ENCODE measurements at places on chromosomes 12 and 14. TPM values are rescaled to one million over a fixed set of nuclear protein-coding genes. Genes with fewer than 3 reads are reported as not detected.

DNA sequence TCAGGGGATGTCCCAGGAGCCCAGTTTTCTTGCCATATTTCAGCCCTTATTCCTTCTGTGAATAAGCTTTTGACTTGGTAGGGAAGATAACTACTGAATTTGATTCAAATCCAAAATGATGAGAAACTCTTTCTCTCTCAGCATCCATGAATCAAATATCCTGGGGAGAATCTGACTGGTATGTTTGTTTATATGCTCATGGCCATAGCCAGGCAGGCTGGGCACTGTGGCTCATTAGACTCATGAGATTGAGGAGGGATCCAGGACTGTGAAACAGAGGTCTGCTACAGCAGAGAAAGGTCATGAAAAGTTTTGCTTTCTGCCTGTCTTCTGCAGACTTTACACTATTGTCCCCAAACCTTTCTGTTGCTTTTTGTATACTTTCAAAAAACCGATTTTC lies 346.4 kb upstream of the ATP2B1 start:
- no peaks in the 10 kb centered on the region for H3K27me3 ChIP-seq
- no peak overlapping the region for H3K27ac ChIP-seq
- H3K36me3 ChIP-seq: no peaks in the 10 kb centered on the region

DNA sequence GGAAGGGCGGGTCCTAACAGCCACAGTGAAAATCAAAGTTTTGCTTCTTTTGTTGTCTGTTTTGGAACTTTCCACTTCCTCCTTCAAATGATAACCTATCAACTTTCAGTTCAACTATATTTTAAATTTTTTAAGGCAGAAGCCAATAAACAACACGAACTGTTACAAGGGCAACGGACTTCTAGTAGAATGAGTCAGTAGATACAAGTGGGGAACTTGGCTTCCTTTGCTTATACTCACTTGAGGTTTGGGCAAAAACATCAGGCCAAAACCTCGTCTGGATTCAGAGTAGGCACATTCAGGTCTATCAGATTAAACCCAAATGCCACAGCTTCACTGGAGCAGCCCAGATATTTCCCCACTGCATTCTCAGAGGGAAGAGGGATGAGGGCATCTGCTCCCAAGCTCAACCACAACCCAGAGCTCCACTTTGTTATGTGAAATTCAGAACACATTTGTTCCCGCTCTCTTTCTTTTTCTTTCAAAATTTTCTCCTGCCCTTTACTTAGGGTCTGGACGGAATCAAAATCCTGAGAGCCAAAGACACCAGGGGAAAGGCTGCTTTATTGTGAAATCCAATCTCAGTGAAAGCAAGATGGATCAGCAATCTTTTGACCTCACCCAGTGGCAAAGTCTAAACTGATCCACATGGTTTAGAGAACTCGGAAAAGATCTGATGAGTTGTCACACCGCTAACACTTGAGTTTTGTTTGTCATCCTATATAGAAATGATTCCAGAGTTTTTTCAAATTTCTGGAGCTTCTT lies 152.5 kb upstream of the BTG1 start:
- no peak overlapping the region for H3K27ac ChIP-seq
- no peak overlapping the region for H3K4me3 ChIP-seq
- no peaks in the 10 kb centered on the region for H3K4me1 ChIP-seq
- H3K36me3 ChIP-seq: no peaks in the 10 kb centered on the region
- no peak for DNase-seq

GRCh38 chr12:42692749-42693148 lies 103.2 kb upstream of the PRICKLE1 start:
- H3K36me3 ChIP-seq: no peaks in the 10 kb centered on the region
- H3K27me3 ChIP-seq: no peaks in the 10 kb centered on the region
- no peak overlapping the region for H3K27ac ChIP-seq
- H3K4me3 ChIP-seq: no peak overlapping the region

- peaks cover 18% of the 10 kb centered on the region for H3K36me3 ChIP-seq
- no peak overlapping the region for H3K4me3 ChIP-seq
- DNase-seq: no peak
- no peaks in the 10 kb centered on the region for H3K4me1 ChIP-seq
Measured at GRCh38 chr12:121184425-121184824, 25.5 kb upstream of the P2RX4 start.

- H3K27ac ChIP-seq: no peak overlapping the region
- DNase-seq: peak; percentile 5
- H3K4me3 ChIP-seq: no peak overlapping the region
- H3K27me3 ChIP-seq: no peaks in the 10 kb centered on the region
- H3K4me1 ChIP-seq: no peaks in the 10 kb centered on the region
Measured at GRCh38 chr12:90064852-90065801, 356.5 kb upstream of the ATP2B1 start.

GRCh38 chr12:28331130-28331529 lies 140.9 kb downstream of the CCDC91 start:
- DNase-seq: no peak
- no peaks in the 10 kb centered on the region for H3K27me3 ChIP-seq
- no peak overlapping the region for H3K27ac ChIP-seq
- H3K4me1 ChIP-seq: no peaks in the 10 kb centered on the region
- H3K4me3 ChIP-seq: no peak overlapping the region
- H3K36me3 ChIP-seq: no peaks in the 10 kb centered on the region

DNA sequence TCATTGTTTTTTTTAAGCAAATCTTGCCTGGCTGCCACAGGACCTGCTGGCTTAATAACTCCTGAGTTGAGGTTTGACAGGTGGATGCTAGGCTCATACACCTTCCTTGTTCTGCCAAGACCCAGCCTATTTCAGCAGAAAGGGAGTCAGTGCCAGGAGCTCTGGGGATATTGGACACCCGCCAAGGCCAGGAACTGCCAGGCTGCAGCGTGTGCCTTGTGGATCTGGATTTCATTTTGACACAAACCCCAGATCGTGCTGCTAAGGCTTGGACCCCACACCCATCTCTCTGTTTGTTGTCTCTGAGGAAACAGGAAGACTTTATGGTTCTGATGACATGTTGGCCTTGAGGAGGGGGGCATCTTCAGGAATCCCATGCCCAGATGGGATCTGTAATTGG lies 44.4 kb upstream of the PRIMA1 start:
- no peak overlapping the region for H3K27ac ChIP-seq
- H3K27me3 ChIP-seq: no peaks in the 10 kb centered on the region
- no peak overlapping the region for H3K4me3 ChIP-seq
- H3K4me1 ChIP-seq: peaks cover 8% of the 10 kb centered on the region

DNA sequence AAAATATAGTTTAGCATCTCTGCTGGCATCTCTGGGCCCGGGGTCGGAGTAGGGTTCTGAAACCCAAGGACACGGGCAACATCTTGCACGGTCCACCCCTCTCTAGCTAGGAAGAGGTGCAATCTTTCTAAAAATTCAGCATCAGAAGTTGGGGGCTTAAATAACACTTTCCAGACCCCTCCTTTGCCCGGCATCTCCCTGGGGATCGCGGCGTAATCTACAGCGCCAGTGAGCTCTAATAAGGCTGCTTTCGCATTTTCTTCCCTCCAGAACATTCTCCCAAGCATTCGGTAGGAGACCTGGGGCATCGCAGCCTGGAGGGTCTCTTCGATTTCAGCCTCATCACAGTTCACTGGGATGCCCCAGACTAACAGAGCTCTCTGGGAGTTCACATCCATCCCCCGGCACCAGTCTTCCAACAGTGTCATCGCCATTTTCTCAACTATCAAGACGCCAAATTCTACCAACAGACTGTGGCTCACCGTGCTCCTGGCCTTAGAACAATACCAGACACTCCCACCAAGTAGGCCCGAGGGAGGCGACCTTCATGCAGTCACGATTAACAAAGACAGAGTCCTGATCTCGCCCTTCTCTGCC lies 880 bp downstream of the PNMA1 start:
- peak; percentile 31 for DNase-seq
- no peaks in the 10 kb centered on the region for H3K27me3 ChIP-seq
- peak overlapping the region; percentile 79 for H3K4me3 ChIP-seq
- peaks cover 11% of the 10 kb centered on the region for H3K36me3 ChIP-seq
- H3K4me1 ChIP-seq: peaks cover 25% of the 10 kb centered on the region

GRCh38 chr12:96077081-96077480 lies 41.7 kb upstream of the LTA4H start:
- no peak overlapping the region for H3K27ac ChIP-seq
- no peaks in the 10 kb centered on the region for H3K36me3 ChIP-seq
- no peak overlapping the region for H3K4me3 ChIP-seq

- no peaks in the 10 kb centered on the region for H3K27me3 ChIP-seq
- no peak for DNase-seq
- no peaks in the 10 kb centered on the region for H3K4me1 ChIP-seq
- no peak overlapping the region for H3K4me3 ChIP-seq
- H3K36me3 ChIP-seq: no peaks in the 10 kb centered on the region
- H3K27ac ChIP-seq: no peak overlapping the region
Measured at GRCh38 chr12:67877727-67878126, 111.5 kb upstream of the IFNG-AS1 start.

DNA sequence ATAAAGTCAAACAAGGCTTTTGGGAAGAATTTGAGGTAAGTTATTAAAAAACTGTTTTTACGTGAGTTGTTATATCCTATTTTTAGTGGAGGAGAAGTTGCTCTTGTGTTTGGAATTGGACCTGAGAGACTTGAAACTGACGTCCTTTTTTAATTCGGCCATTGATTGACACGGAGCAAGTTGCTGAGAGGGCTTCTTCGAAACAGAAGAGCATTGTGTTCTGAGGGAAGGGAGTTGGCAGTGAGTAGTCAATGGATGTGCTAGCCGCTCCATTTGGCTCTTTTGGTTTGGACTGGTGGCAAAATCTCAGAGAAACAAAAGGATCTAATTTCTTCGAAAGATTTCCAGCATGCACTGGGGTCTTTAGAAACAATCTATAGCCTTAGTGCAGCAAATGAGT lies 37.3 kb downstream of the PTPN11 start:
- H3K27ac ChIP-seq: no peak overlapping the region
- H3K4me1 ChIP-seq: peaks cover 3% of the 10 kb centered on the region
- H3K4me3 ChIP-seq: no peak overlapping the region
- H3K36me3 ChIP-seq: peaks cover 31% of the 10 kb centered on the region
- H3K27me3 ChIP-seq: no peaks in the 10 kb centered on the region
- DNase-seq: no peak

DNA sequence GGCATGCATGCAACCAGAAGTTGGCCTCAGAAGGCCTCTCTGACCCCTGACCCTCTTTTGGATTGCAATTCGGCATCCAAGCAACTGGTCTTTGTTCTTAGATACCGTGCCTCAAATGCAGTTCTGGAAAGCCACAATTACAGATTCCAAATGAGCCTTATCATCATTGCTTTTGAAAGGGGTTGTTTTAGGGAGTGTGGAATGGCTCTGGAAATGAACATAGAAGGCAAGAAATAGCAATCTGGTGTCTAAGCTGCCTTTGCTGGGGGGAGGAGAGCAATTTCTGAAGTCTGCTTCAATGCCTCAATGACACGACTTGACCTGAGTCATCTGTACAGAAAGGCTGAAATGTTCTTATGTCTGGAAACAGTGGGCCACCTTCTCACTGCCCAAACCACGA lies 250.1 kb downstream of the NUAK1 start:
- no peaks in the 10 kb centered on the region for H3K27me3 ChIP-seq
- H3K36me3 ChIP-seq: no peaks in the 10 kb centered on the region

- no peaks in the 10 kb centered on the region for H3K36me3 ChIP-seq
- peaks cover 22% of the 10 kb centered on the region for H3K4me1 ChIP-seq
- H3K27me3 ChIP-seq: peaks cover 11% of the 10 kb centered on the region
- DNase-seq: no peak
- no peak overlapping the region for H3K4me3 ChIP-seq
Measured at GRCh38 chr12:6053541-6053940, 70.9 kb downstream of the VWF start.

GRCh38 chr14:40417777-40418401 lies 985.7 kb upstream of the FBXO33 start:
- no peak overlapping the region for H3K27ac ChIP-seq
- H3K36me3 ChIP-seq: no peaks in the 10 kb centered on the region
- no peak overlapping the region for H3K4me3 ChIP-seq
- DNase-seq: peak; percentile 32
- no peaks in the 10 kb centered on the region for H3K4me1 ChIP-seq

GRCh38 chr12:102023343-102023930 lies 38.4 kb downstream of the WASHC3 start:
- H3K27ac ChIP-seq: no peak overlapping the region
- no peaks in the 10 kb centered on the region for H3K27me3 ChIP-seq
- H3K36me3 ChIP-seq: no peaks in the 10 kb centered on the region

- H3K36me3 ChIP-seq: no peaks in the 10 kb centered on the region
- H3K27ac ChIP-seq: no peak overlapping the region
- no peak for DNase-seq
- H3K4me1 ChIP-seq: no peaks in the 10 kb centered on the region
- no peak overlapping the region for H3K4me3 ChIP-seq
Measured at GRCh38 chr12:76568888-76569551, 9.4 kb upstream of the OSBPL8 start.

GRCh38 chr12:62192903-62193250 lies 67.3 kb upstream of the USP15 start:
- no peak for DNase-seq
- H3K4me3 ChIP-seq: peak overlapping the region; percentile 42
- peaks cover 36% of the 10 kb centered on the region for H3K27me3 ChIP-seq
- H3K27ac ChIP-seq: no peak overlapping the region
- H3K4me1 ChIP-seq: peaks cover 19% of the 10 kb centered on the region

GRCh38 chr14:33990790-33991189 lies 39.9 kb upstream of the EGLN3 start:
- H3K4me3 ChIP-seq: no peak overlapping the region
- H3K4me1 ChIP-seq: no peaks in the 10 kb centered on the region
- H3K27ac ChIP-seq: no peak overlapping the region
- H3K36me3 ChIP-seq: no peaks in the 10 kb centered on the region
- no peaks in the 10 kb centered on the region for H3K27me3 ChIP-seq

- H3K27me3 ChIP-seq: no peaks in the 10 kb centered on the region
- H3K4me3 ChIP-seq: no peak overlapping the region
- no peaks in the 10 kb centered on the region for H3K36me3 ChIP-seq
- no peaks in the 10 kb centered on the region for H3K4me1 ChIP-seq
Measured at GRCh38 chr14:23621932-23622730, 14.0 kb upstream of the DHRS2 start.

DNA sequence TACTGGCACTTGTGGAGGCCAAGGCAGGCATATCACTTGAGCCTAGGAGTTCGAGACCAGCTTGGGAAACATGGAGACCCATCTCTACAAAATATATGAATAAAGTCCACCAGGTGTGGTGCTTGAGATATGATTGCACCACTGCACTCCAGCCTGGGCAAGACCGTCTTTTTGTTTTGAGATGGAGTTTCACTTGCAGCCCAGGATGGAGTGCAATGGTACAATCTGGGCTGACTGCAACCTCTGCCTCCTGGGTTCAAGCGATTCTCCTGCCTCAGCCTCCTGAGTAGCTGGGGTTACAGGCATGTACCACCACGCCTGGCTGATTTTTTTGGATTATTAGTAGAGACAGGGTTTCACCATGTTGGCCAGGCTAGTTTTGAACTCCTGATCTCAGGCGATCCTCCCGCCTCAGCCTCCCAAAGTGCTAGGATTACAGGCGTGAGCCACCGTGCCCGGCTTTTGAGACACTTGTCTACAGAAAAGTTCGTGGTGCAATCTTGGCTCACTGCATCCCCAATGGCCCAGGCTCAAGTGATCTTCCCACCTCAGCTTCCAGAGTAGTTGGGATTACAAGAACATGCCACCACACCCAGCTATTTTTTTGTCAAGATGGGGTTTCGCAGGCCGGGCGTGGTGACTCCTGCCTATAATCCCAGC lies 16.3 kb upstream of the ATP5F1B start:
- no peak overlapping the region for H3K4me3 ChIP-seq
- peaks cover 24% of the 10 kb centered on the region for H3K36me3 ChIP-seq
- no peak for DNase-seq
- no peak overlapping the region for H3K27ac ChIP-seq

- peaks cover 7% of the 10 kb centered on the region for H3K4me1 ChIP-seq
- no peak overlapping the region for H3K4me3 ChIP-seq
- H3K36me3 ChIP-seq: no peaks in the 10 kb centered on the region
- H3K27ac ChIP-seq: no peak overlapping the region
- DNase-seq: no peak
- H3K27me3 ChIP-seq: peaks cover 96% of the 10 kb centered on the region
Measured at GRCh38 chr12:114395233-114395632, 10.7 kb downstream of the TBX5 start.

Gene RHOJ
- 11.9 TPM for total RNA-seq

Gene KRT72
- 0.10 TPM for total RNA-seq

Gene LRP1
- 182 TPM for total RNA-seq

Gene CCDC88C
- 19.1 TPM for total RNA-seq

Gene TMEM229B
- total RNA-seq: 13.9 TPM

Gene SLC6A15
- total RNA-seq: 50.8 TPM
